ENCODE measurements at places on chromosomes 6 and 20.
A peak's percentile ranks its signal among the peaks of the same experiment; 100 is the strongest.

- DNase-seq = peak; percentile 73
Observed at GRCh38 chr6:133837801-133838349, 51.0 kb upstream of the TCF21 start.

- DNase-seq = no peak
Observed at GRCh38 chr6:11785774-11786579, 7.4 kb upstream of the ADTRP start.

- no peak for DNase-seq
Observed at GRCh38 chr6:128635219-128635618, 114.8 kb upstream of the PTPRK start.

- DNase-seq = no peak
Observed at GRCh38 chr6:3793545-3793944, 42.0 kb upstream of the PXDC1 start.

DNA sequence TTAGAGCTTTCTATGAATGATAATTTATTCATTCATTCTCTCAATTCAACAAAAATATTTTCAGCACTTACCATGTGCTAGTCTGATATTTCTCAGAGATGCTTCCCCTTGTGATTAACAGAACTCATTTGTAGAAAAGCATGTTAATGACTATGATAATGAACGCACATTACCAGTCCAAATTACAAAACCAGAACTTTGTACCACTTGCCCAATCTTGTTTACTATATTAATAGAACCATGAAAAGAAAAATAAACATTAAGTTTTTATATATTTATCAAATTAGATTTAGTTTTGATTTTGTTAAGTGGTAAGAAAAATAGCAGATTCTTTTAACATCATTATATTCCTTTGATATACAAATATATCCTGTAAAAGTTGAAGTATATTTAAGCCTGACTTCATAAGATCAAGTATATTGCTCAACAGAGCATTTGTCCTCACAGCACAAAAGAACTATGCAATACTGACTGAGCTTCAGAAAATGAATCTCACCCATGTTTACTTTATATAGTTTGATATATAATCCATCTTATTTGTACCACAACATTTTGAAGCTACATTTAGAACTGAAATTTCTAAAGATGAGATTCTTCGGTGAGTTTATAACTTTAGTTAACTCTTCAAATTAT lies 48.9 kb downstream of the TMEM244 start:
- DNase-seq = no peak

GRCh38 chr6:119063491-119063890 lies 15.0 kb downstream of the FAM184A start:
- no peak for DNase-seq

- DNase-seq = peak; percentile 78
Observed at GRCh38 chr20:40778894-40779496, 90.0 kb upstream of the MAFB start.

GRCh38 chr20:35597186-35597585 lies 18.4 kb upstream of the SPAG4 start:
- DNase-seq = no peak

DNA sequence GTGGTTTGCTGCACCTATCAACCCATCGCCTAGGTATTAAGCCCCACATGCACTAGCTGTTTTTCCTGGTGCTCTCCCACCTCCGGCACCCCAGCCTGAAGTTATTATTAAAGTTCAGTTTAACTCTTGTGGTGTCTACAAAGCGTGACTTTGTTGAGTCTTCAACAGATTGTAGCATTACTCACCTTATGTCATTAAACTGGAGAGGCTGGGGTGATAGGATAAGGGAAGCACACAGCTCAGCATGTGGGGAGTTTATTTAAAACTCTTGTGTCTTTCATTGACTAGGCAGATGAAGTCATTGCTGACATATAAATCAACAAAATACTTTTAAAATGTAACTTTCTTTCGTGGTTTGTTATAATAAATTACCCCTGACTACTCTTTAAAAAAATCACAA lies 84.7 kb upstream of the GCM1 start:
- DNase-seq = no peak

GRCh38 chr20:48931527-48932374 lies 10.2 kb downstream of the ARFGEF2 start:
- DNase-seq = no peak

GRCh38 chr6:128033156-128033555 lies 132.3 kb upstream of the THEMIS start:
- DNase-seq = no peak

- DNase-seq = no peak
Observed at GRCh38 chr6:10405513-10405900, 9.4 kb downstream of the TFAP2A start.

DNA sequence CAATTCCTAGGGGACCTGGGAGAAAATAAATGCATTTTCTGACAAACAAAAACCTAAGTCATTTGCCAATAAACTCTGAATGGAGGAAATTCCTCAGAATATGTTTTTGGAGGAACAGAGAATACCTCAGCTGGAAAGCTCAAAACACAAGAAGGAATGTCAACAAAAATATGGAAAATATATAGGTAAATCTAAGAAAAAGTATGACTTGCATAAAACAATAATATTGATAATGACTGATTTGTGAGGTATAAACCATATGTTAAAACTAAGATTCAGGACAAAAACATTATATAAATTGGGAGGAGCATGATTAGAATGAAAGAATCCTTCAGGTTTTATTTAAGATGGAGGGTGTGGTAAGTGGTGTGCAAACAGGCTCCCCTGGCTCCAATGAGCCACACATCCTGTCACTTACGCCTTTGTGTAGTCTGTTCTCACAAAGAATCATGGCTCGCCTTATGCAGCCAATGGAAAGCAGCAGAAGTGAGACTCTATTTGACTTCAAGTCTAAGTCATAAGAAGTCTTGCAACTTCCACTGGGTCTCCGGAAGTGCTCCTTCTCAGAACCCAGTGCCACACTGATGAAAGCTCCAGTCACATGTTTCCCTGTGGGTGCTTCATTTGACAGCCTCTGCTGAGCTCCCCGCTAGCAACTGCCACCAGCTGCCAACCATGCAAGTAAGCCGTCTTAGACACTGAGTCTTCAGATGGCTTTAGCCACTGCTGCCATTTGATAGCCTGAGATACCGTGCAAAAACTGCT lies 8.1 kb downstream of the CFAP61 start:
- DNase-seq = no peak

- DNase-seq = no peak
Observed at GRCh38 chr6:79608334-79609224, 22.6 kb upstream of the SH3BGRL2 start.

- DNase-seq = no peak
Observed at GRCh38 chr6:147676495-147677199, 168.2 kb downstream of the SAMD5 start.

DNA sequence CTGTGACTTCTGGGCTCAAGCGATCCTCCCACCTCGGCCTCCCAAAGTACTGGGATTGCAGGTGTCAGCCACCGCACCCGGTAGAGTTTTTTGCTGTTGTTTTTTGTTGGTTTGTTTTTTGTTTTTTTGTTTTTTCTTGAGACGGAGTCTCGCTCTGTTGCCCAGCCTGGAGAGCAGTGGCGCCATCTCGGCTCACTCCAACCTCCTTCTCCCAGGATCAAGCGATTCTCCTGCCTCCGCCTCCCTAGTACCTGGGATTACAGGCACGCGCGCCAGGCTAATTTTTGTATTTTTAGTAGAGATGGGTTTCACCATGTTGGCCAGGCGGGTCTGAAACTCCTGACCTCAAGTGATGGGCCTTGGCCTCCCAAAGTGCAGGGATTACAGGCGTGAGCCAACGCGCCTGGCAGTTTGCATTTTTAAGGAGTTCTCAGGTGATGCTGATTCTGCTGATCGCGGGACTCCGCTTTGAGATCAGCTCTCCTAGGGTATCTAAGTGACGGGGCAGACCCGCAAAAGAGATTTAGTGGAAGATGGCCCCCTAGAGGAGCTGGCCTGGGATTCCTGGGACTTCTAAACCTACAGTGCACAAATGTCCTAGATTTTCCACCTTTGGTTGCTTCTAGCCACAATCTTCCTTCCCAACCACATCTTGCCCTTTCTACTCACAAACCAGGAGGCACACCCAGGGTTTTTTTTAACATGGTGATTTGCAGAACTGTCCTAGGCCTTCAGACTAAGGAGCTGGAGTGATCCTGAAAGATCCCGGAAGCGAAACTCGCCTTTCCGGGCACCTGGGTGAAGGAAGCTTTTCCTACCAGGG lies 45.2 kb downstream of the DPPA5 start:
- no peak for DNase-seq

DNA sequence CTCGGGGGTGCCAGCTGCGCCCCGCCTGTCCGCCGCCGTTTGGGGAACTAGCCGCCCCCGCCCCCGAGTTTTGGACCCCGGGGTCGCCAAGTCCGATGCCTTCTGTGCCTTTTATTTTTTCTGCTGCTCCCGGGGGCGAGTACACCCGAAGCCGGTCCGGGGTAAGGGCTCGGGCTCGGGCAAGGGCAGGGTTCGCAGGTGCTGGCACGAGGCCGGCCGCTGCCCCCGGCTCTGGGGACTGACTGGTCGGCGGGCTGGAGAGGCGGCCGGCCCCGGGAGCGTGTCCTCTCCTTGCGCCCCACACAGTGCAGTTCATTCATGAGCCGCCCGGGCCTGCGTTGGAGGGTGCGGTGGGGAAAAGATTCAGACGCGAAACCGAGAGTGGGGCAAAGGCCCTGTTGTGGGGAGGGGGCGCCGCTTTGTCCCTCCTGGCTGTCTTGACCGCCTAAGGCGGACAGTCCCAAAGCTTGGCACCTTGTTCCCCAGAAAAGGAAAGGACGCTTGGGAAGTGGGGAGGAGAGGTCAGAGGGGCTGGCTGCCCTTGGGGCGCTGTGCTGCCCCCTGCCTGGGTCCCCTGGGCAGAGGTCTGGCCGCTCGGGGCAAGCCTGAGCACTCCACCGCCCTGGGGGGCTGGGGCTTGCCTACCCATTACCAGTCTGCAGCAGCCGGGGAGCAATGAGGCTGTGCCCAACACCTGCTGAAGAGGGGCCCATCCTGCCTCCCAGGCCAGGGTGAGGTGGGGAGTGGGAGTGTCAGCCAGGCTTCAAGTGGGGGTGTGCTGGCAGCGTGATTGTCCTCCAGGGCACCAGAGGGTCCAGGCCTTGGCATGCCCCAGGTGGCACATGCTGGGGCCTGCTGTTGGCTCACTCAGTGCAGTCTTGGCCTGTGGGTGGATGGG lies 915 bp downstream of the TMEM63B start:
- peak; percentile 40 for DNase-seq

- no peak for DNase-seq
Observed at GRCh38 chr6:38703949-38704590, 1.1 kb upstream of the GLO1 start.

- DNase-seq = no peak
Observed at GRCh38 chr6:71079677-71080076, 122.8 kb upstream of the B3GAT2 start.

DNA sequence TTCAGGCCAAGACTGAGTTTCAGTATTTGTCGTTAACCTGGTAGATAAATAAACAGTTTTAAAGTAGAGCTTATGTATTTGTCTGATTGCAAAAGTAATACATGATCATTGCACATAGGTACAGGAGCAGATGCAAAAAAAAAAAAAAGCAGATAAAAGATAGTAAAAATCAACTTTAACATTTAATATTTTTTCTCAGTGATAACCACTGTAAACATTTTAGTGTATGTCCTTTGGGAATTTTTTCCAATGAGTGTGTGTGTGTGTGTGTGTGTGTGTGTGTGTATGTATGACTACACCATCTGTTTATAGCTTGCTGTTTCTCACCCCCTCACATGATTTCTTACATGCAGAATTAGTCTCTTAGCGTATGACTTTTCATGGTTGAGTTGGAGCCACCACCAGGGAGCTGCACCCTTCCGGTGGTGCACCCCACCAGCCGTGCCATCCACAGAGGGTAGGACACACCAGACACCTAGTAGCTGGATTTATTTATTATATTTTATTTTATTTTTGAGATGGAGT lies 26.3 kb downstream of the WRNIP1 start:
- DNase-seq = peak; percentile 21

DNA sequence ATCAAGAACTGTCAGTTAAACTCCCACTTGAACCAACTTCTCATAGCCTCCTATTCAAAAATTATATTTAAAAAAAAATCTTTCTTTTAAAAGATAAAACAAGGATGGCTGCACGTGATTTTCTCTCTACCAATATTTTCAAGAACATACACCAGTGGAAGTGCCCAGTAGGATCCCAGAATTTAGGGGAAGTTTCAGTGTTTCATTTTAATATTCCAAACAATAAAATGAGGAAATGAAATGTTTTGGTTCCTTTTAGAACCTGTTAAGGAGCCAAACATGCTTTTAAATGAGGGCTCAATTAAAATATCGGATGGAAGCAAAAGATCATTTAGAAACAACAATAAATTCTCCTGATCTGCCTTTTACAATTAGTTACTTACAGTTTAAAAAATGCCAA lies 26.4 kb upstream of the PRELID3B start:
- peak; percentile 58 for DNase-seq

DNA sequence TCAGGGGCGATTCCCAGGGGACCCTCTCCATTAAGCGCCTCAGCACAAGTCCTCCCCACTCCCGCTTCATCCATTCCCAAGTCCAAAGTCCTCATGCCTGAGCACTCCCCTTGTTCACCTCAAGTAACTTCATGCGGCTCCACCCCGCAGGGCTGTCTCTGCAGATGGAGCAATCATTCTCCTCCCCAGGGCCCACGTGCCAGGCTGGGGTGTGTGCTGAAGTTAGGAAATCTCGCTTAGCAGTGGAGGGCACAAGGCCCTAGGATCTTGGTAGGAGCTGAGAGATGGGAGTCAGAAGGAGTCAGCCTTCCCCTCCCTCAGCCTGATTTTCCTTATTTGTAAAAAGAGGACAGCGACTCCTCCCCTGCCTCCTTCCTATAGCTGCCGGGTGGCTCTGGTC lies 3.5 kb downstream of the TGM3 start:
- peak; percentile 81 for DNase-seq

DNA sequence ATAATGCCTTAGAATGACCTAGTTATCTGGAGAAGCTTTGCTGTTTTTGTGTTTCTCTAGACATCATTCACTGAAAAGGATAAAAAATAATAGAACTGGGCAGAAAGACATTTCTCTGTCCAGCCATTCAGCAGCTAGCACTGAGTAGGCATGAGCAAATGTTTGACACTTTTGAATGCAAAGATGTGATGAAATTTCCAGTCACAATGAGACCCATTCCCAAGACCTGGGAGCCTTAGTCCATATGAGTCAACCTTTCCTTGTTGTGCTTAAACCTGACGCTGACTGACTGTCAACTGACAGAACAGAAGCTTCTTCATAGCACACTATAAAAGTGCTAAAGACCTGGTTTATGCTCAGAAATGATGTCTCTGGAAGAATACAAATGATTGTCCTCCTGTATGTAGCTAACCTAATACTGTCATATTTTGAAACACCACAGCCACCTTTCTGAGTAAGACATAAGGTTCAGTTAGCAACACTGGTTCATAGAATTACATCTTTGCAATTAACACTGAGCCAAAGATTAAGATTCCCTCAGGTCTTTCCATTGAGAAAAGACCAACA lies 17.1 kb downstream of the RALGAPA2 start:
- DNase-seq = no peak
